ENCODE measurements at places on chromosomes 6 and 20.

DNA sequence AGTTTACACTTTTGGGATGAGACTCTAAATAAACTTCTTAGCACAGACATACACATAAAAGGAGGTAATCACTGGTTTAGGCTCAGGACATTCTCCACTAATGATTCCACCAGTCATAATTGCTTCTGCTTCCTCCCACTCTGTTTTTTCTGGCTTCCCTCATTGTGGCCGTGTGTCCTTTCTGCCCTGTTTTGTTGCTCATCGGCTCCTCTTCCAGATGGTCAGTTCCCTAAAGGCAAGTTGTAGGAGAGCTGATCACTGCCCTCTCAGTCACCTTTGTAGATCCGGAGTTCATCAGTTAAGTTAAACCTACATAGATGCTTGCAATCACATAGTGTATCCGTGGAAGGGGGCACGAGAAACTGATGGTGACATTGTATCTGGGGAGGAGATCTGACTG is 200.5 kb upstream of the ARG1 start:
- H3K36me3 ChIP-seq, result no peaks in the 10 kb centered on the region
- no peak overlapping the region for H3K27ac ChIP-seq
- DNase-seq, result no peak
- H3K4me1 ChIP-seq, result no peaks in the 10 kb centered on the region
- H3K4me3 ChIP-seq, result no peak overlapping the region

DNA sequence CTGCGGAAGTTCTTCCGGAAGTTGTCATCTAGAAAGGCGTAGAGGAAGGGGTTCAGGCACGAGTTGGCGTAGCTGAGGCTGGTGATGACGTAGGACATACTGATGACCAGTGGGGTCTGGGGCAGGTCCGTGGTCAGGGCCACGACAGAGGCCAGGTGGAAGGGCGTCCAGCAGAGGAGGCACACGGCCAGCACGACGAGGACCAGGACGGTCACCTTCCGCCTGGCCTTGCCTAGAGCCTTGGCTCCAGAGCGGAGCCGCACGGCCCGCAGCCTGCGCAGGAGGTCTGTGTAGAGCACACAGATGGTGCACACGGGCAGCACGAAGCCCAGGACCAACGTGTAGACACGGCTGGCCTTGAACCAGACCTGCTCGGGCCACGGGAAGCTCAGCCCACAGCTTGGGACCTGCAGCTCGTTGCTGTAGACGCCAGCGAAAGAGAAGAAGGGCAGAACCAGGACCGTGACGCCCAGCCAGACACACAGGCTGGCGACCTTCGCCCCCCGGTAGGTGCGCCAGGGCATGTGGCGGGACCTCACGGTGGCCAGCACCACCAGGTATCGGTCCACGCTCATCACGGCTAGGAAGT is 1.4 kb downstream of the NPBWR2 start:
- H3K27ac ChIP-seq, result no peak overlapping the region
- H3K4me1 ChIP-seq, result peaks cover 4% of the 10 kb centered on the region
- no peak for DNase-seq
- H3K4me3 ChIP-seq, result no peak overlapping the region
- no peaks in the 10 kb centered on the region for H3K36me3 ChIP-seq

- no peak overlapping the region for H3K4me3 ChIP-seq
- DNase-seq, result no peak
- H3K27ac ChIP-seq, result no peak overlapping the region
- H3K36me3 ChIP-seq, result no peaks in the 10 kb centered on the region
- H3K27me3 ChIP-seq, result no peaks in the 10 kb centered on the region
These were observed 45.2 kb upstream of the KLHL31 start for GRCh38 chr6:53710788-53711187.

DNA sequence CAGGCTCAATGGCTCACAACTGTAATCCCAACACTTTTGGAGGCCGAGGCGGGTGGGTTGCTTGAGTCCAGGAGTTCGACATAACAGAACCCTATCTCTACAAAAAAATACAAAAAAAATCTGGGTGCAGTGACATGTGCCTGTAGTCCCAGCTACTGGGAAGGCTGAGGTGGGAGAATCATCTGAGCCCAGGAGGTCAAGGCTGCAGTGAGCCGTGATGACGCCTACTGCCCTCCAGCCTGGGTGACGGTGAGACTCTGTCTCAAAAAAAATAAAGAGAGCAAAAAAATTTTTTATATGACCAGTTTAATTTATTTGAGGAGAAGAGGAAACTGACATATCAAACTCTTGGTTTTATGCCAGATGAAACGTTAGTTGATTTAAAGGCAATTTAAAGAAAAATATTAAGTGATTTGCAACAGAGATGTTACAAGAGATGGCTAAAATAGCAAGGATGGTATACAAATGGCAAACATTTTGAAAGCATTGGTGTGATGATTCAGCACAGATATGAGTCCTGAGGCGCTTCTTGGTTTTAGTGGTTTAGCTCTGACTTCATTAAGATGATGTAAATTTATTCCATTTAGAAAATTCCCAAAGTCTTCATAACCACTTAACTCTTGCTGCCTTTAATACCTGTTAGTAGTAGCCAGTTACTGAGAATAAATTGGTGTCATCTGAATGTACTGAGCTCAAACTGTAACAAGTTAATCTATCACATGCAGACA is 17.7 kb downstream of the GTF2H5 start:
- no peak for DNase-seq
- no peak overlapping the region for H3K4me3 ChIP-seq
- H3K27ac ChIP-seq, result no peak overlapping the region
- H3K27me3 ChIP-seq, result no peaks in the 10 kb centered on the region
- H3K36me3 ChIP-seq, result peaks cover 23% of the 10 kb centered on the region

- no peaks in the 10 kb centered on the region for H3K4me1 ChIP-seq
- no peak for DNase-seq
- no peaks in the 10 kb centered on the region for H3K36me3 ChIP-seq
- H3K4me3 ChIP-seq, result no peak overlapping the region
These were observed 184.0 kb downstream of the SMOC2 start for GRCh38 chr6:168624948-168625347.

GRCh38 chr6:145199961-145200360 is 535.4 kb downstream of the EPM2A start:
- no peaks in the 10 kb centered on the region for H3K27me3 ChIP-seq
- no peak for DNase-seq
- H3K36me3 ChIP-seq, result no peaks in the 10 kb centered on the region
- no peak overlapping the region for H3K4me3 ChIP-seq
- H3K4me1 ChIP-seq, result no peaks in the 10 kb centered on the region

GRCh38 chr6:166770216-166771116 is 143.4 kb upstream of the RPS6KA2 start:
- H3K36me3 ChIP-seq, result no peaks in the 10 kb centered on the region
- H3K4me3 ChIP-seq, result no peak overlapping the region
- no peaks in the 10 kb centered on the region for H3K4me1 ChIP-seq

- no peak overlapping the region for H3K4me3 ChIP-seq
- H3K36me3 ChIP-seq, result no peaks in the 10 kb centered on the region
- no peak overlapping the region for H3K27ac ChIP-seq
These were observed 560.5 kb downstream of the PKHD1 start for GRCh38 chr6:51526922-51527321.

- peaks cover 5% of the 10 kb centered on the region for H3K4me1 ChIP-seq
- peaks cover 22% of the 10 kb centered on the region for H3K27me3 ChIP-seq
- no peak for DNase-seq
- no peaks in the 10 kb centered on the region for H3K36me3 ChIP-seq
- H3K4me3 ChIP-seq, result no peak overlapping the region
- no peak overlapping the region for H3K27ac ChIP-seq
These were observed 2.2 kb upstream of the ARHGAP40 start for GRCh38 chr20:38599410-38599882.

- no peak overlapping the region for H3K27ac ChIP-seq
- H3K36me3 ChIP-seq, result no peaks in the 10 kb centered on the region
- H3K27me3 ChIP-seq, result no peaks in the 10 kb centered on the region
These were observed 509.4 kb downstream of the KIF16B start for GRCh38 chr20:16063881-16064280.

DNA sequence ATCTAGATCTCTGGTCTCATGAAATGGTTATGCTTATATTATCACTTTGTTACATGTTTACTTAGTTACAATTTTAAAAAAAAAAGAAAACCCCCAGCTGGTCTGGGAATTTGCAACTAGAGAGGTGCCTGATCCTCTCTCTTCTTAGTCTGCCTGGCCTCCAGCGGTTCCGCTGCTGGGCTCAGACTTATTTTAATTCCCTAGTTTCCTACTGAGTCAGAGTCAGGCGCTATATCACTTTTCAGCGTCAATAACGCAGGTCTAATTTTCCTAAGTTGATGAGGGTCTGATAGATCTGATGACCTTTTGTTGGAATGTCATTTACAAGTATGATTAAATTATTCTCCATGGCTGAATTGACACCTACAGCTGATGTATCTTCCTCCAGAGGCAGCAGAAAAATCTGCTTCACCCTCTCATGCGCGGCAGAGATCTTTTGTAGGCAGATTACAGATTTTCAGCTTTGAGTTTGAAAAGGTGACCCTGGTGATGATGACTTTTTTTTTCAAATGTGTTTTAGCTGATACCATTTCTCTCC is 391.0 kb downstream of the CBLN4 start:
- H3K4me1 ChIP-seq, result no peaks in the 10 kb centered on the region
- H3K4me3 ChIP-seq, result no peak overlapping the region
- no peaks in the 10 kb centered on the region for H3K27me3 ChIP-seq
- H3K36me3 ChIP-seq, result no peaks in the 10 kb centered on the region
- no peak for DNase-seq
- no peak overlapping the region for H3K27ac ChIP-seq

DNA sequence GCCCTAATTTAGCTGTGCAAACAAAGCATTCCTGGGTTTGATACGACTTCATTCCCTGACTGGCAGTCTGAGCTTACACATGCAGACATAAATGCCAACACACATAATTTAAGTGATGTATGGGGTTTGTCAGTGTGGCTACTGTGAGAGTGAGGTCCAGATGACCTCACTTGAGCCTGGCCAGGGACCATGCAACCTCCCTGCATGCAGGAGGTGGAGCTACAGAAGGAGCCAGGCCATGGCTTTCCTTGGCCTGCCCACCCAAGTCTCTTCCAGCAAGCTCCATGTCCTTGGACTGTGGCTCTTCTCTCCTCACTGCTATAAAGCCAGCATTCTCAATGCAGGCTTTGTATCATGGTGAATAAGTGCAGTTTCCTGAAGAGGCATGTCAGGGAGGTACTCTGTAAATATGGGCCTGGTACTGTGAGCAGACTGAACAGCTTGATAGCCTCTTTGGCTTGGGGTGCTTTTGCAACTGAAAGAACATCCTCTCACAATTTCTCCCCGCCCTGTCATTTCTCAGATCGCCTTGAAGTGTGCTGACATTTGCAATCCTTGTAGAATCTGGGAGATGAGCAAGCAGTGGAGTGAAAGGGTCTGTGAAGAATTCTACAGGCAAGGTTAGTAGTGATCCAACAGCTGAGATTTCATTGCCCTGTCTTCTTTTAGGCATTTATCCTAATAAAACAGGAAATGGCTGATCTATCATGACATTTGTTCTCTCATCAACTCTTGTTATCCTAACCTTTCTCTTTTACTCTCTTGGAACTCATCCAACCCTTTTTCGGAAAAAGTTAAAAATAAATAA is 69.2 kb downstream of the MTFR2 start:
- no peaks in the 10 kb centered on the region for H3K36me3 ChIP-seq
- no peaks in the 10 kb centered on the region for H3K27me3 ChIP-seq
- no peaks in the 10 kb centered on the region for H3K4me1 ChIP-seq
- H3K4me3 ChIP-seq, result no peak overlapping the region
- DNase-seq, result no peak
- no peak overlapping the region for H3K27ac ChIP-seq

- H3K36me3 ChIP-seq, result no peaks in the 10 kb centered on the region
- no peaks in the 10 kb centered on the region for H3K27me3 ChIP-seq
These were observed 23.4 kb upstream of the PTGIS start for GRCh38 chr20:49591217-49591865.

GRCh38 chr6:21438986-21439352 is 154.6 kb upstream of the SOX4 start:
- no peaks in the 10 kb centered on the region for H3K4me1 ChIP-seq
- DNase-seq, result no peak
- no peak overlapping the region for H3K27ac ChIP-seq

GRCh38 chr6:35174088-35174434 is 32.9 kb upstream of the TCP11 start:
- H3K27ac ChIP-seq, result peak overlapping the region; percentile 71
- DNase-seq, result no peak
- H3K27me3 ChIP-seq, result no peaks in the 10 kb centered on the region
- H3K36me3 ChIP-seq, result no peaks in the 10 kb centered on the region
- H3K4me3 ChIP-seq, result no peak overlapping the region

- H3K27ac ChIP-seq, result no peak overlapping the region
- no peak overlapping the region for H3K4me3 ChIP-seq
- H3K36me3 ChIP-seq, result no peaks in the 10 kb centered on the region
- no peak for DNase-seq
- peaks cover 12% of the 10 kb centered on the region for H3K4me1 ChIP-seq
These were observed 44.3 kb downstream of the CNKSR3 start for GRCh38 chr6:154466139-154466538.

GRCh38 chr20:25859649-25860530 is 163.2 kb upstream of the ZNF337 start:
- peak; percentile 84 for DNase-seq
- H3K4me1 ChIP-seq, result peaks cover 26% of the 10 kb centered on the region
- no peaks in the 10 kb centered on the region for H3K36me3 ChIP-seq

GRCh38 chr6:43900560-43900915 is 130.5 kb downstream of the VEGFA start:
- no peak for DNase-seq
- H3K27ac ChIP-seq, result no peak overlapping the region
- peaks cover 4% of the 10 kb centered on the region for H3K4me1 ChIP-seq
- no peak overlapping the region for H3K4me3 ChIP-seq

DNA sequence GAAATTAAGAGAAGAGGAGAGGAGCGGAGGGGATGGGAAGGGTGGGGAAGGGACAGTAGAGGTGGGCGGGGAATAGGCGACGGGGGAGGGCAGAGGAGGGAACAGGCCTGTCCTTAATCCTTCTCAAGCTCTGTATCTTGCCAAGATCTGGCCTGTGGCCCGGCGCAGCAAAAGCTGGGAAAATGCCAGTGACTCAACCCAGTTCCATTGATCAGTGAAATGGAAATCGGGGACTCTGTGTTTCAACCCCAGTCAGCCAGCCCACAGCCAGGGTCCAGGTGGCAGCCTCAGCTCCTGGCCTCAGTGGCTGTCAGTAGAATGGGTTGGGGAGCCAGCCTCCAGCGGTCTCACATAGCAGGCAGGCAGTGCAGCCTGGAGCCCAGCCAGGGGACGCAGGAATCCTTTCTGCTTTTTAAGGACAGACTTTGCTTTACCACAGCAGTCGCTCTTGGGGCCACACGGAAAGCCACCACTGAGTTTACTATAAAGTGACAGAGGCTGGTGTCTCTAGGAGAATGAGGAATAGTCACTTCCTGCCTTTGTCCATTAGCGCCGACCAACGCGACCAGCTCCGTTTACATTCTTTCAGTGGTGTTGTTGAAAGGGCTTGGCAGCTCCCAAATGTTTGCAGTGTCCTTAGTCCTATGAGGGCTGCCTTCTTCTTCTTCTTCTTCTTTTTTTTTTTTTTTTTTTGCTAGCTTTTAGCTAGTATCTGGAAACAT is 128.0 kb downstream of the RIN2 start:
- no peaks in the 10 kb centered on the region for H3K27me3 ChIP-seq
- H3K4me1 ChIP-seq, result peaks cover 66% of the 10 kb centered on the region
- peaks cover 10% of the 10 kb centered on the region for H3K36me3 ChIP-seq
- peak overlapping the region; percentile 55 for H3K27ac ChIP-seq

All from SJSA1 (cell line).